ENCODE measurements at places on chromosomes 2 and 18.

DNA sequence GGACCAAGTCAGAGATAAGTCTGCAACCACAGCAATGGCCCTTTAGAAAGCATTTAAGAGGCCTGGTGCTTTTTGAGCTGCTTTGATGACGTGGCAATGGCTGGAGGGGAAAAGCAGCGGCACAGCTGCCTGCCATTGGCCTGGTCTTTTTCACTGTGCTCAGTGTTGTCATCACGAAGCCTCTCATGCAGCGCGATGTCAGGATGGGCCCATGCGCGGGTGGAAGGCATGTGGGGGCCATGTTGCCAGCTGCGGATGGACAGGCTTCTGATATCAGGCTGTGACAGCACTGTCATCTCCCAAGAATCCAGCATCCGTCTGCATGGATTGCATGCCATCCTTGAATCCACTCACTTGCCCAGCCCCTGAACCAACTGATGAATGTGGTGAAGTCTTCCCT, 204.5 kb downstream of the ACKR3 start:
- DNase-seq: peak; percentile 67

- DNase-seq: no peak
Measured at GRCh38 chr18:37762076-37762621, 196.6 kb upstream of the CELF4 start.

DNA sequence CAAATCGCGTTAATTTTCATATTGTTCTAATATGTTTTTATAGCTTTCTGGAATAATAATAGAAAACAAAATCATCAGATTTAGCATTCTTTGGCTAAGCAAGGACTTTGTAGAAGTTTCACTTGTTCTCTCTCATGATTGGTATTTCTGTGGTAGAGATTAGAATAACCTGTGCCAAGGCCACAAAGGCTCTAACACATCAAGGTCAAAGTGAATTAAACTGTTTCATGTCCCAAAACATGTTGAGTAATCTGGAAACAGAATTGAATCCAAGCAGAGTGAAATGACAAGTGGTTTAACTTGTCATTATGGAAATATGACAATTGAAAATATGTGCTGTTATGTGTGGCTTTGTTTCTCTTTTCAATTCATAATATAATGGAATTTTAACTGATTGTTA, 617.4 kb downstream of the CCDC85A start:
- no peak for DNase-seq

DNA sequence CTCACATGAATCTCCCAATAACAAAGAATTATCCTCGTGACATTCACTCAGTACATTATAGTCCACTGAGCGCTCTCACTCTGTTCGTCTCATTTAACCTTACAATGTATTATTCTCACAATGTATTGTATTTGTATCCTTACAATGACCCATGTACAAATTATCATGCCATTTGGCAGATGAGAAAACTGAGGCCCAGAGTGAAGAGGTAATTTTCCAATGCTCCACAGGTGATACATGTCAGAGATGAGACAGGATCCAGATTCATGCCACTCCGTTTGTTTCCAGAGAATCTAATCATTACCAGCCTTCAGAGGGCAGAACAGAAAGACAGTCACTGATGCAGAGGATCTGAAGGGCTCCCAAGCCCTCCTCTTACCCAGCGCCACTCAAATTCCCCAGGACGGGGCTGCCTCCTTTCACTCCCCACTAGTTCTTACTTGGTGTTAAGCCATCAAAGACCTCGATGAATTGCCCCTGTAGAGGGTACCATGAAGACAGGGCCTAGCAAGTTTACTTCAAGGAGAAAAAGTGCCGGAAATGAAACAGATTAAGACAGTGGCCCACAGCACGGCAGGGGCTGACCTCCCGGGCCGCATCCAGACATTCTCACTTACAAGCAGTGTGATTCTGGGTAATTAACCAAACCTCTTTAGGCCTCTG, 98.4 kb upstream of the MBOAT2 start:
- DNase-seq: no peak

GRCh38 chr2:64469261-64469660, 15.3 kb downstream of the LGALSL start:
- no peak for DNase-seq

GRCh38 chr2:180494286-180494685, 486.1 kb upstream of the UBE2E3 start:
- no peak for DNase-seq

DNA sequence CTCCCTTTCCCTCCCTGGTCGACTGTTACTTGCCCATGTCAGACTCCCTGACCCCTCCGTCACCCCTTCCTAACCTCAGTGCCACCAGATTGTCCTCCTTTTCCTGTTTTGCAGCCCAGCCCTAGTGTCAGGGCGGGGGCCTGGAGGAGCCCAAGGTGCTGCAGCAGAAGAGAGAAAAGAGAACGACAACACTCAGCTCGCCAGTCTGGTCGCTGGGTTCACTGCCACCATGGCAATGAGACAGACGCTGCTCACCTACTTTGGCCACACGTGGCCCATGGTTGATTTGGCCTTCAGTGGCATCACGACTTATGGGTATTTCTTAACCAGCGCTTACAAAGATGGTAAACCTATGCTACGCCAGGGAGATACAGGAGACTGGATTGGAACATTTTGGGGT, 108.4 kb upstream of the RMDN2 start:
- no peak for DNase-seq

GRCh38 chr2:235501673-235502031, 7.8 kb downstream of the AGAP1 start:
- no peak for DNase-seq

DNA sequence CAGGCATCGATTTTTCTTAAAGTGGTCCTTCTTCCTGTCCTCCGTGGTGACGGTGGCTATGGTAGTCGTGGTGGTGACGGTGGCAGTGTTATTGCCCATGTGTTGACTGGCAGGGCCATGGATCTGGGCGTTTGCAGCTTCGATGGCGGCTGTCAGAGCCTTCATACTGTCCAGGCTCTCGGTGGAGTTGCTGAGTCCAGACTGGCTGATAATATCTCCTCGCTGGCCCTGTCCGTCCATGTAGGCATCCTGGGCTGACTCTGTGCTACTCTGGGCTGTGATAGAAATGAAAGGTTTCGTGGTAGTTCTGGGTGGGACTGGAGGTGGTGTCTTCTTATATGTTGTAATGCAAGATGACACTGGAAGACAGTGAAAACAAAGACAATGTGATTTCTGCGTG, 131.9 kb downstream of the TGIF1 start:
- no peak for DNase-seq

GRCh38 chr18:74368901-74369705, 53.5 kb downstream of the C18orf63 start:
- no peak for DNase-seq

GRCh38 chr18:63994783-63995399, 25.0 kb downstream of the SERPINB8 start:
- DNase-seq: peak; percentile 19

DNA sequence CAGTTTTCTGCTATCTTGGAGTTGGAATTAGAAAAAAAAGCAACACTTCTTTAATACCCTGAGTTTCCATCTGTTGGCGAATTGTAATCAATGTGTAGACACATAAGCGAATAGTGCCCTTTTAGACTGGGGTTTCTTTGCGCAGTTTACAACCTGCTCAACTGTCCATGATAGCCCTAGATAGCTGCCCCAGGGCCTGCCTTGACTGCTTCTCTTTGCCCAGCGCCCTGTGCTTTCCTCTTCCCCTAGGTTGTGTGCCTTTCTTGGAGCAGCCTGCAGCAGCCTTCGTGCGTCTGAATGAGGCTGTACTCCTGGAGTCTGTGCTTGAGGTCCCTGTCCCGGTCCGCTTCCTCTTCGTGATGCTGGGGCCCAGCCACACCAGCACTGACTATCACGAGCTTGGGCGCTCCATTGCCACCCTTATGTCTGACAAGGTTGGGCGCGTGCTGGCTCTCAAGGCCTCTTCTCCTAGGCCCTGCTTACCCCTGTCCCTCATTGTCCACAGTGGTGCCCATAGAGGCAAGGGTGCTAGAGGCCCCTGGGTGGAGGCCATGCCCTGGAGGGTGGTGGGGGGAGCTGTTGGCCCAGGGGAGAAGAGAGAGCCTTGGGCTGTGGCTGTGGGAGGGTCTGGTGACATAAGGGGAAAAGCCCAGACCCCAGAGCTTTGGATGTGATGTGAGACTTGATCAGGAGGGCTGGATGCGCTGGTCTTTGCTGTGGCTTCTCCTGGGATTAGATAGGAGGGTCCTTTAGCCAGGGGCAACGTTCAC, 6.9 kb downstream of the SLC4A3 start:
- no peak for DNase-seq

GRCh38 chr2:241218131-241219029, 29.9 kb downstream of the ANO7 start:
- DNase-seq: peak; percentile 71

- no peak for DNase-seq
Measured at GRCh38 chr2:27977731-27978312, 87.3 kb downstream of the BABAM2 start.

GRCh38 chr2:20667531-20668401, 822 bp downstream of the GDF7 start:
- DNase-seq: no peak

- no peak for DNase-seq
Measured at GRCh38 chr2:7609974-7610373, 692.8 kb downstream of the RNF144A start.

GRCh38 chr18:76822506-76823160, at the start of gene ZNF236:
Gene ZNF236 (plus strand): TSS chr18:76822557. CDS start chr18:76822608, 51 bp downstream.
- DNase-seq: peak; percentile 54

DNA sequence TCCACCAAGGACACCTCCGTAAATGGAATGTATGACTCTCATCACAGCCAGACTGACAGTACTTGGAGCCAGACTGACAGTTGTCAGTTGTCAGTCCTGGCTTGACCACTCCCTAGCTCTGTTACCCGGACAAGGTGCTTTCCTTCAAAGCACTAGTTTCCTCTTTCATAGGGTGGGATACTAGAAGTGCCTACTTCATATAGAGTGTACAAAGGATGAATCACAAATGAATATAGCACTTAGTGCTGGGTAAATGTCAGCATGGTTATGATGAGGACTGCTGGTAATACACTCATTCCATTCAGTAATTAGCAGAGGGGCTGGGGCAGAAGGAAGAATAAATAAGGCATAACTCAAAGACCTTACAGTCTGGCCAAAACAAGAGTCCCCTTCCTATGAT, 91.4 kb downstream of the ARL4C start:
- no peak for DNase-seq

GRCh38 chr2:142075826-142076225, 55.0 kb downstream of the LRP1B start:
- no peak for DNase-seq

DNA sequence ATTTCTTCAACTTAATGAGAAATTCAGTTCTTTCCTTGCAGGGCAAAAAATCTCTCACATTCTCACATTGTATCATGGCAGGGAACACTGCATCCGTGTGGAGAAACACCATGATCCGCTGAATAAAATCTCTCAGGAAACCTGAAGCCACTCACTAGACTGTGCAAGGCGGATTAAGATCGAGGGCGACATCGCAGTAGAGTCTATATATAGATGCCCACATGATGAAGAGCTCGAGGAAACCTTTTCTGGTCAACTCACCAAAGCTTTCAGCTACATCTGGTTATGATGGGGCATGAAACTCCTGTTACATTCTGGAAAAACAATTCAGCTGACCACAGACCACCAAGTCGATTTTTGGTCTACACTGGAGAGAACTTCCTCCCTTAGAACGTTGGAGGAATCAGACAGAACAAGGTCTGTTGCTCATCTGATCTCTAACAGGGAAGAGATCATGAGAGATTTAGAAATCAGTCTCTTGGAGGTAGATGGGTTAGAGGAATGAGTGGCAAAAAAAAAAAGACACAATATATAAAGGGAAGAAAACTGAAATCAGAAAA, 162.9 kb upstream of the ZNF516 start:
- no peak for DNase-seq

DNA sequence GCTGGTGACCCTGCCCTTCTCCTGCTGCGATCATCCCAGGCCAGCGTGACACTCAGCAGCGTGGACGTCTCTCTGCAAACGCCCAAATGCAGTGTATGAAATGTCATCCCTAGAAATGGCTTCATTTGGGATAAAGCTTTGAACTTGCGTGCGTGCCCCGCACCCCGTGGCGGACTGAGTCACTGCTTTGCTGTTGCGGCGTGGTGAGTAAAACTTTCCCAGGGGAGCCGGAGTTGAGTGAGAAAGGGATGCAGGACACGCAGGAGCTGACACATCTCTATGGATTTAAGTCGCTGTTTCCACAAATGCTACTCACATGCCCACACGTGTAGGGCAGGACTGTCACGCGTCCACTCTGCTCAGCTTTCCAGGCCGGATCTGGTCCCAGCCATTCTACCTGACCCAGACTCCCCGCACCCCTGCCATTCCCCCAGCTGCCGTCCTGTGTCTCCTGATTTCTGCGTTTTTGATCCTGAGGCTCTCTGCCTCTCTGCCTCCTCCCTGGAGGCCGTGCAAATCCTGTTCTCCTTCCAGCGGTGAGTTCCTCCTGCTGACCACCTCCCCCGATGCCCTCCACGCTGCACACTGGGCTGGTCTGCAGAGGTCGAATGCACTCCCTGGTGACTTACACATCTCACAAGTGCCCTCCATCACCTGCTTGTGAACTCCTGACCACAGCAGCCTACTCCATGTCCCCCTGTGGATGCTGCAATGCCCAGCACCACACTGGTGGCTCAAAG, 88.9 kb downstream of the MBP start:
- no peak for DNase-seq
